HuH-7.5 (cell line): ENCODE measurements at places on chromosomes 3 and 15.

GRCh38 chr3:194203482-194204041 is 67.6 kb downstream of the HES1 start:
- DNase-seq, result no peak

GRCh38 chr3:132573797-132574211 is 23.3 kb upstream of the ACKR4 start:
- DNase-seq, result no peak

GRCh38 chr15:70664494-70664893 is 98.9 kb downstream of the UACA start:
- no peak for DNase-seq

GRCh38 chr3:107994181-107994580 is 96.7 kb downstream of the CD47 start:
- DNase-seq, result no peak

DNA sequence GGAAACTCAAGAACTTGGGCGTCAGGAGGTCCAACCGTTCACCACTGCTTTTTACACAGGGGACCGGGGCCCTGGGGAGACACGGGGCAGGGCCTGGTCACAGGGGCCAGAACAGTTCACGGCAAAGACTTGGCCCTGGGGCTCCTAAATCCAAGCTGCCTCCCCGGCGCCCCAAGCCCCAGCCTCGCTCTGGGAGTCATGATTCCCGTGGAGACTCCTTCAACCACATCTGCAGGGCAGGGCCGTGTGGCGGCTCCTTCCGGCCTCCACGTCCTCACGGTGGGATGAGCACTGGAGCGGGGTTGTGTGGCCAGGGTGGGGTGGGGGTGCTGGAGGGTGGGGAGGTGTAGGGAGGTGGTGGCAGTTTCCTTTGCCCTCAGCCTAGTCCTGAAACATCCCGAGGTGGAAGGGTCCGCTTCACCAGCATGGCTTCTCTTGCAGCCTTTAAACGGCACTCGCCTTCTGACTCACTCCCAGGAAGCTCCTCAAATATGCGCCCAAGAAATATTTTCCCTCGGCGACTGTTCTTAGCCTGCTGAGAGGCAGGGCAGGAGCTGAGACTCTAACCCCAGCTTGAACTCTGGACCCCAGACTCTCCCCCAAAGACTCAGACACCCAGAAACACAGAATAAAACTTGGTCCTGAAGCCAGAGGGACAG is 1.8 kb downstream of the MUC4 start:
- DNase-seq, result no peak

DNA sequence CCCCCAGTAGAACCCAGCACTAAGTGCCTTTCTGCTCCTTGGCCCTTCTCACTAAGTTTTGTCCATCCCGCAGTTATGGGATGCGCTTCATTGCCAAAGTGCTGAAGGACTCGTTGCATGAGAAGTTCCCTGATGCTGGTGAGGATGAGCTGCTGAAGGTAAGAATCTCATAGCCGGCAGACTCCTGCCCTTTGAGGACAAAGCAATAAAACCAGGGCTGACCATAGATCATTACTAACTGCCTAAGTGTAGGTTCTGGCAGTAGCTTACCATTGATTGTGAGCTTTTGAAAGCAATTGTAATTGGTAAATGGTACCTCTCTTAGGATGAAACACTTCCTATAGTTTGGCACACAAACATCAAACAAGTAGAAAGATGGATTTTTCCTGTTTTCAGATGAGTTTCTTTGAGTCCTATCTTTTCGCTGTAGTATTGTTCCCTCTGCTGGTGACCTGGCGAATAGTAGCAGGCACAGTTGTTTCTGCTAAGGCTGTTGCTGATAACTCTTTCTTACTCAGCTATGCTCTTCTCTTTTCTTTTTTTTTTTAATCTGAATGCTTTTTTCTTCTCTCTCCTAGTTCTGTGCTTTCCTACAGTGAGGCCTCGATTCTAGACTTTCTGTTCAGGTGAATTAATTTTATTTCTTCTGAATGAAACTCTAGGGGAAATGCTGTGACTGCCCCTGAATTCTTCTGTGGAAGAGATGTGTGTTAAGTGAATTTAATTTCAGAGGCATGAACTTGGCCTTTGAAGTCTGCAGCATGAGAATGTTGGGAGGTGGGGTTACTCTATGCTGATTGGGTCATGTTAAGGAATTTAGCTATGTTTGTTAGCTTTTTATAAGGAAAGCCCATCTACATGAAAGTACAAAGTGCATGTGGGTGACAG is 47.4 kb upstream of the CRTC3 start:
- peak; percentile 35 for DNase-seq

- DNase-seq, result no peak
These were observed 212.9 kb upstream of the LRRN1 start for GRCh38 chr3:3586336-3586735.

DNA sequence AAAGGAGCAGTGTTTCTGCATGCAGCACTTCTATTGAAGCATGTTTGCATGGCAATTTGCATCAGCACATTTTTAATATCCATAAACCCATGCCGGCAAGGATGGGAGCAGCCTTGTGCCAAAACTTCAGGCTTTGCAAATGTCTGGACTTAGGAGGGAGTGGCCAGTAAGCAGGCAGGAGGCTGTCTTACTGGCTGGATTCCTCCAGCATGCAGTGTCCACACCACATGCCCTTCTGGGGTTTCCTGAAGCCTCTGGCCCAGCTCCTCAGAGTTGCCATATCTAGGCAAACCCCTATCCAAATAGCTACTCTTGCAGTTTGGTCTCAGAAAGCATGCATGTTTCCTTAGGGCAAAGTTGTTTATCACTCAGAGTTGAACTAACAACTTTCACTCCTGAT is 139.1 kb upstream of the MRPS22 start:
- no peak for DNase-seq

DNA sequence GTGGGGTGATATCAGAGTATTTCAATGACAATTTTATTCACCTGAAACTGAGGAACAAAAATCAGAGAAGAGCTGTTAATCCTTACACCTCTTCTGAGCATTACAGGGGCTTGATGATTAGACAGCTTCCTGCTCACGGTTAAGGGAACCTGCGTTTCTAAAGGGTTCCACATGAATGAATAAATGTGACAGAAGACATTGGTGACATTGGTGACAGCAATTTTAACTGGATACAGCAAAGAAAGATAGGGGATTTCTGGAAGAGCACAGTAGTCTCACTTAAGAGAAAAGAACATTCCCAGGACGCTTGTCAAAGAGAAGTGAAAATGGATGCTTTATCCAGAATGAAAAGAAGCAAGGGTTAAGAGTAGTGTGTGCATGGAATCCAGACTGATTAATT is 235.9 kb upstream of the CNTN3 start:
- no peak for DNase-seq

GRCh38 chr3:10164546-10165393 is at the start of gene IRAK2:
Gene IRAK2 (plus strand): TSS chr3:10164919. CDS start chr3:10164955, 36 bp downstream.
- DNase-seq, result peak; percentile 89

- DNase-seq, result no peak
These were observed 49.3 kb downstream of the STRIT1 start for GRCh38 chr3:155244216-155244615.

DNA sequence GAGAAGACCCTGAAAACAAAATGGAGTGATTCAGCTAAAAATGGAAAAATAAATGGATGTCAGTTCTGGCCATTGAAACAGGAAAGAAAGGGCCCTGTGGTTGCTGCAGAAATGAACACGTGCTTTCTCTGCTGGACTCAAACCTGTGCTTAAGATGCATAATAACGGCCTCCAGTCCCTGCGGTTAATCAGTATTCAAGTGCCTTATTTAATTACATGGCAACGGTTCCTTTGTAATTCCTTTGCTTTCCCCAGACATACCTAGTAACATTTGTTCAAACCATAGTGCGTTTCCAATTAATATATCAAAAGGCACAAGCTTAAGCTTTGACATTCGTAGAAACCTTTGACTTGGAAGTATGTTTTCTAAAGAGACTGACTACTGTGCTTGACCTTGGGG is 428.3 kb downstream of the GABRG3 start:
- DNase-seq, result no peak

DNA sequence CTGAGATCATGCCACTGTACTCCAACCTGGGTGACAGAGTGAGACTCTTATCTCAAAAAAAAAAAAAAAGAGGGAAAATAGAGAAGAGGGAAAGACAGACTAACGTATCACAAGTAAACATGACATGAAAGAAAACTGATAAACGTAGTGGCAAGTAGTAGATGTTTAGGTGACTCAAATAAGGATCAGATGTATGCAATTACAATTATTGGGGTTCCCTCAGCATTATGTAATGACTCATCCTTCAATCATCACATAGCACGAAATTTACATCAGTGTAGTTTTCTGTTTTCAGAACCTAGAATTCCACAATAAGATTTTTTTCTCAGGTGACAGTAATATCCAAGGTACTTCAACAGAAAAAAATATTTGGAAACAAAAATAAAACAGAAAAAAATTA is 46.6 kb downstream of the DPP8 start:
- DNase-seq, result no peak
